ENCODE measurements at places on chromosomes 13 and 19.

DNA sequence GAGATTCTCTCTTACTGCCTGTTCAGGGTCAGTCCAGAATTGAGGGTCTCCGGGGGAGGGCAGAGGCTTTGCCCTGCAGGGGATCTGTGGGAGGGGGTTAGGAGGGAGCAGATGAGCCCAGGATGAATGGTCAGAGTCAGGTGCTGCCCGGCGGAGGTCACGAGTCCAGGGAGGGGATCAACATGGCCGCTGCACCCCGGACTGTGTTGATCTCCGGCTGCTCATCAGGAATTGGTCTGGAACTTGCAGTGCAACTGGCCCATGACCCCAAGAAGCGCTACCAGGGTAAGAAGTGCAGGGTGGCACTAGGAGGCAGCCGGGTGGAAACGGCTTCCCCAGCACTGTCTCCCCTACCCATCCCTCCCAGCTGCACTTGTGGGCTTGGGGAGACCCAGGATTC is at the start of gene RDH8:
Gene RDH8 (plus strand): TSS at position 168 of the 400 bp plus-strand sequence. CDS start 15 bp downstream, at position 183.
- no peak for DNase-seq

DNA sequence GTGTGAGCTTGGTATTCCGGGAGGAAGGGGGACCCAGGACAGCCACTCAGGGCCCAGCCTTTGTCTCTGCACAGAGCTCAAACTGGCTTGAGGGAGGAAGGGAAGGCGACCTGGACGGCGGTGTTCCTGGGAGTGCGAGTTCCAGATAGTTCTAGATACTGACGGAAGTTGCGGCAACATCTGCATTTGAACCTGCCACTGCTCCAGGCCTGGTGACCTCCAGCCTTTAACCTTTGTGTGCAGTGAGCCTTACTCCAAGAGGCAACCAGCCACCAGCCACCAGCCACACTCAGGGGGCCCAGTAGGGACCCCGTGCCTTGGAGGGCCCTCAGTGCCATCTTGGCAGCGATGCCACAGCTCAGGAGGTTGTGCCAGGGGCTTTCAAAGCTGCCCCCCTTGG is 15.5 kb upstream of the ZBTB7A start:
- DNase-seq = no peak

GRCh38 chr13:79935121-79935520 is 405.8 kb downstream of the SPRY2 start:
- DNase-seq = no peak

GRCh38 chr19:55504252-55504603 is 16.0 kb downstream of the SSC5D start:
- DNase-seq = no peak

DNA sequence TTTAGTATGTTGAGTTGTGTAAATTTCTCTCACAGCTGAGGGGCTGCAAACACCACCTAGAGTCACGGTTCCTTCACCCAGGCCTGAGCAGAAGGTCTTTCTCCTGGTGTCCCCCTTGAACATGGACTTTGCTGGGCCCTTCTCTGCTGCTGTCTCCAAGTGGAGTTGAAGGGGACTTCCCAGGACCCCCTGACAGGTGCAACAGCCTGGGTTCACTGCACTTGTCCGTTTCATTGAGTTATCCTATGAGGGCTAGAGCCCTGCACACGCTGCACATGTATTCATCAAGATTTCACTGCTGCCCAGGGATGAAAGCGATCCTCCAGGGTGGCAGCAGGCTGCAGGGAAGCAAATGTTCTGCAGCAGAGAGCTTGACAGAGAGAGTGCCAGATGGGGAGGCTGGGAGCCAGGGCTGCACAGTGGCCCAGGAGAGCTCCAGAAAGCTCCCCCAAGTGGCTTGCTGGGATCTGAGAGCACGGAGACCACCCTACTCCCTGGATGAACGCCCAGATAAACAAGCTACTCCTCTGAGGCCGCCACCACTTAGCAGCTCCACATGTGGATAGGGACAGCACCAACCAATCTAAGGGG is 10.3 kb downstream of the TMEM272 start:
- no peak for DNase-seq

GRCh38 chr13:76470991-76471390 is 415.2 kb downstream of the KCTD12 start:
- DNase-seq = no peak

GRCh38 chr13:98217597-98217996 is 40.5 kb upstream of the RNF113B start:
- no peak for DNase-seq

- DNase-seq = peak; percentile 29
Measured at GRCh38 chr19:18167975-18168645, 5.5 kb upstream of the IFI30 start.

- DNase-seq = no peak
Measured at GRCh38 chr19:35170359-35171061, 16.0 kb downstream of the FXYD5 start.

DNA sequence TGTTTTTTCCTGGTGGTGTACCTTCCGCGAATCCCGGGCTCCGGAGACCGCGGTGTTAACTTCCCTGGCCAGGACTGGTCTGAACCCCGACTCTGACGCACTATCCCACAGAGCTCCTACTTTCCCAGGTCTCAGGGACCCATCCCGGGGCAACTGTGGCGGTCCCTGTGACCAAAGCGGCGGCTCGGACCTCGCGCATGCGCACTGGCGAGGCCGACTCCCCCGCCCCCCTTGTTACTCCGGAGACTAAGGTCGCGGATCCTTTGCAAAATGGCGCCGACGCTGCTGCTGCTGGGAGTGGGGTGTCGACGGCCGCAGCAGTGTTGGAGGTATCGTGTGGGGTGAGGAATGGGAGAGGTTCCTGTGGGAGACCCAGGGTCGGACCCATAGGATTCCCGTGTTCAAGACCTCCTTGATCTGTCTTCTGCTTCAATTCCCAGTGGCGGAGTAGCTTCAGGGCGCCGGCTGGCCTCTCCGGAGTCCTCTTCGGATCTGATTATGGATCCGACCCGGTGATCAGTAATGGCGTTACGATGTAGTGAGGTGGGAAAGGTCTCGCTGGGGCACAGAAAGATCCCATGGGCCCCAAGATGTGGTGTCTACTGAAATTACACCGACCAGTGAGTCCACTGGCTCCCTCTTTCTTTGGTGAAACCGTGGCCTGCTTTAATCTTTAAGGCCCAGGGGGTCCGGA is 66.6 kb upstream of the ZNF527 start:
- DNase-seq = no peak

DNA sequence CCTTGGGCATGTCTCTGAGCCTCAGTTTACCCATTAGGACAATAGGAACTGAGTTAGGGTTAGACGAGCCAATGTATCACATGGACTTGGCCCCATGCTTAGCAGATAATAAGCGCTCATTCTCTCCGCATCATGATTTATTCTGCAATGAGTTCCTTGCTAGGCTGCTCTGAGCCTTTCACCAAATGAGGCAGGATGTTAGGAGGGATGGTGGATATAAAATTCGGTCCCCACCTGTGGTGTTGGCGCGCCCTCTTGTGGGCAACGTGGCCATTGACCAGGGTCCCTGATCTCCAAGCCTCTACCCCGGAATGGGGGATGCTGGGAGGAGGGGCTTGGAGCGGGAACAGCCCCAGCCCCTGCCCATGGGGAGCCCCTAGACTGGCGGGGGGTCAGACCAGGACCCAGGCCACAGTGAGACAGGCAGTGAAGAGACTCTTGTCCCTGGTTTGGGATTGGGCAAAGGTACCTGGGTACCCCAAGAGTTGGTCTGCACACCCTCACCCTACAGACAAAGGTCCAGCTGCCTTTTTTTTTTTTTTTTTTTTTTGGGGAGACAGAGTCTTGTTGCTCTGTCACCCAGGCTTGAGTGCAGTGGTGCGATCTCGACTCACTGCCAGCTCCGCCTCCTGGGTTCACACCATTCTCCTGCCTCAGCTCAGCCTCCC is 43.9 kb downstream of the CERS4 start:
- peak; percentile 62 for DNase-seq

GRCh38 chr19:6833166-6833790 is 54.1 kb upstream of the ADGRE1 start:
- no peak for DNase-seq

GRCh38 chr13:38341149-38341692 is 8.4 kb upstream of the UFM1 start:
- no peak for DNase-seq

DNA sequence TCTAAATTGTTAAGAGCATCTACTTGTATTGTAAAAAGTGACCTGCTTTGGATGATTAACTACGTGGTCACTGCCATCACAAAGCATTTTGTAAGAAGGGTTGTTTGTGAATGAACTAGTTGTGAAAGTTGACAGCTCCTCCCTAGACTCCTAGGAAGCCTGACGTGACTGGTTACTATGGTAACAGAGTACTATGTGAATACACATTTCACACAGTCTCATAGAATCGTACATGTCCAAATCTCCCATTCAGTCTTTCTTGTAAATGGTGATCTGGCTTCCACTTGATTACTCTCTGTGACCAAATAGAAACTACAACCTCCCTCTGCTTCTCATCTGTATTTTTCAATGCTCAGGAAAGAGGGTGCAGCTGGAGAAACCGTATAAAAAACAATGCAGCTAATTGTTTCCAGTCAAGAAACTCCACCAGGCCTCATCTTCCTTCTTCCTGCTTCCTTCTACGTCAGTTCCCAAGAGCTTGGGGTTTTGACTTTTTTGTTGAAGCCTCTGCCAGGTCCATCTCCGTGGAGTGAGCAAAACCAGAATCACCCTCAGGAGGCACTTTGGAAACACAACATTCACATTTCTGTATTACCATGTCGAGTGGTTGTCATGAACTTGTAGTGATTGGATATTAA is 83.4 kb downstream of the GPC6 start:
- no peak for DNase-seq

GRCh38 chr19:6204866-6205723 is 69.6 kb downstream of the ACSBG2 start:
- no peak for DNase-seq
